ENCODE measurements at places on chromosomes 4 and X.

DNA sequence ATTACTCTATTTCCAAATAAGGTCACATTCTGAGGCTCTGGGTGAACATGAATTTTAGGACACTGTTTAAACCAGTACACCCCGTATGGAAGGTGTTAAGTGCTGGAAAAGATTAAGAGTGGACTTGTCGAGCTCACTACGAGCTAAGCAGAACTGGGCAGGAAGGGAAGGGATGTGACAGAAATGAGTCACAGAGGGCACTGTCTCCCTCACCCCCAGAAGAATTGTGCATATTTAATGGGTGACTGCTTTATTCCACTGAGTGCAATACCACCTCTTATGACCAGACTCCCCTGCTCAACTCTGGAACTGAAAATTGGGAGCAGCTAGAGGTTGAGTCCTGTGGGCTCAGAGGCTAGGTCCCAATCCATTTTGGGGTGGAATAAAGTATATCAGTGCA lies 187.4 kb upstream of the RPS6KA3 start:
- no peak for DNase-seq

GRCh38 chr4:185730849-185731608 lies 81.0 kb downstream of the SORBS2 start:
- no peak for DNase-seq

- no peak for DNase-seq
Observed at GRCh38 chr4:11182586-11183355, 245.9 kb downstream of the HS3ST1 start.

- no peak for DNase-seq
Observed at GRCh38 chr4:7291372-7292114, 99.2 kb downstream of the SORCS2 start.

GRCh38 chr4:39937683-39938268 lies 39.9 kb downstream of the PDS5A start:
- no peak for DNase-seq

- no peak for DNase-seq
Observed at GRCh38 chr4:153931804-153932203, 142.9 kb upstream of the SFRP2 start.

DNA sequence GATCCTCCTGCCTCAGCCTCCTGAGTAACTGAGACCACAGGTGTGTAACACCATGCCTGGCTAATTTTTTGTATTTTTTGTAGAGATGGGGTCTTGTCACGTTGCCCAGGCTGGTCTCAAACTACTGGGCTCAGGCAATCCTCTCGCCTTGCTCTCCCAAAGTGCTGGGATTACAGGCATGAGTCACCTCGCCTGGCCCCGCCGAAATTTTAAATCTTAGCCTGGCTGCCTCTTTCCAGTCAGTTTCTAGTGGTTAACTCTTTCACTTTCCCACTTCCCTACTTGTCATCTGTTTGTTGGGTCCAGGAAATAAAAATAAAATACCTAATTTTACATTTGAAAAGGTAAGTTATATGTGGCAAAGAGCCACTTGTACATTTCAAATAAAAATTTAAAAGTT lies 62.4 kb downstream of the TMEM165 start:
- DNase-seq: no peak

GRCh38 chrX:134551376-134552048 lies 91.5 kb downstream of the HPRT1 start:
- DNase-seq: no peak

GRCh38 chr4:137768196-137768595 lies 235.9 kb upstream of the PCDH18 start:
- DNase-seq: no peak

DNA sequence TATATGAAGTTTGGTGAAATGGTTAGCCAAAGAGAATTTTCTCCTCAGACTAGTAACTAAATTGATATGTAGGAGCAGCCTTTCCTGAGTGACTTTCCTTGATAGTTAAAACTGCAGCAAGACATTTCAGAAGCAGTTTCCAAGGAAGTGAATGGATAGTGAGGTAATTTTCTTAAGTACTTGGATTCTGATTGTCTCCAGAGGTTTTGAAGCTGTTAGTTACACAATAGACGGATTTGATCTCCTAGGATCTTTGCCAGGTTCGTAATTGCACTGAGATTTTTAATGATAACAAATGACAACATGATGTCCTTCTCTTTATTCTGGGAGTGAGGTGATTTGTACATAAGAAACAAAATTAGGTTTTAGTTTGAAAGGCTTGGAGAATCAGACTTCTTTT lies 29.2 kb downstream of the PRRG1 start:
- DNase-seq: no peak

GRCh38 chrX:110745288-110745687 lies 50.3 kb downstream of the CHRDL1 start:
- DNase-seq: no peak

- DNase-seq: no peak
Observed at GRCh38 chrX:69297506-69297905, 132.3 kb upstream of the PJA1 start.

DNA sequence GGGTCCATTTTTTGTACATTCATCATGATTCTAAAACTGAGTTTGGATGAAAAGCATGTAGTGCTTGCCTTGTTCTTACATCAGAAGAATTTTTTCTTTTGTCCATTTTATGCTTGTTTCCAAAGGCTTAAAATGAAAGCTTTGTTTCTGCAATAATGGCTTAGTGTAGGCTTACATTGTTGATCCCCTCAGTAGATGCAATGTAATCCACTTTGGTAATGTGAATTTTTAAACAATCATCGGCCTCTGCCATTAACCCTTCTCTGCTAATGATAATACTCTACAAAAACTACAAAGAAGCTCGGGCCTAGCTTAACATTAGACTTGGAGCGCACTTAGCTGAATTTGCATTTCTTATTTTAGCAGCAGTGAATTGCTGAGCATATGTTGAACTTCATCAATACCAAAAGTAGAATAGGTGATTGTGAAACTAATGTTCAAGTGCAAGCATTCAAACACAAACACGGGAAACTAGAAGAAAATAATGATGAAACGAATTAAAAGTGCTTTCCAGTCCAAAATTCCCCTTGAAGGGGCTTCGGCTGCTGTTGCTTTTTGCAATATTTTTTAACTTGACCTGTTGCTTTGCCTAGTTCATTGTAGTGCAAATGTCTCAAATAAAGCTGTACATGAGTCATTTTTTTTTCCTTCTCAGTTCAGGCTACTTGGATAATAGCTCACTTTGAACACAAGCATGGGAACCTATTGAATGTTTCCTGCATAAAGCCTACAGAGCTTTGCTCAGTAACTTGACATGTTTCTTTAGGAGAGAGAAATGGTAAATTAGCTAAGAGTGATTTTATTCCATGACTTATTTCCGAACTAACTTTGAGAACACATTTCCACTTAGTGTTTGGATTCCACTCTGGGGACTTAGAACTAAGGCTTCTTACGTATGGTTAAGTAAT lies 66.5 kb downstream of the SLIT2 start:
- DNase-seq: no peak

DNA sequence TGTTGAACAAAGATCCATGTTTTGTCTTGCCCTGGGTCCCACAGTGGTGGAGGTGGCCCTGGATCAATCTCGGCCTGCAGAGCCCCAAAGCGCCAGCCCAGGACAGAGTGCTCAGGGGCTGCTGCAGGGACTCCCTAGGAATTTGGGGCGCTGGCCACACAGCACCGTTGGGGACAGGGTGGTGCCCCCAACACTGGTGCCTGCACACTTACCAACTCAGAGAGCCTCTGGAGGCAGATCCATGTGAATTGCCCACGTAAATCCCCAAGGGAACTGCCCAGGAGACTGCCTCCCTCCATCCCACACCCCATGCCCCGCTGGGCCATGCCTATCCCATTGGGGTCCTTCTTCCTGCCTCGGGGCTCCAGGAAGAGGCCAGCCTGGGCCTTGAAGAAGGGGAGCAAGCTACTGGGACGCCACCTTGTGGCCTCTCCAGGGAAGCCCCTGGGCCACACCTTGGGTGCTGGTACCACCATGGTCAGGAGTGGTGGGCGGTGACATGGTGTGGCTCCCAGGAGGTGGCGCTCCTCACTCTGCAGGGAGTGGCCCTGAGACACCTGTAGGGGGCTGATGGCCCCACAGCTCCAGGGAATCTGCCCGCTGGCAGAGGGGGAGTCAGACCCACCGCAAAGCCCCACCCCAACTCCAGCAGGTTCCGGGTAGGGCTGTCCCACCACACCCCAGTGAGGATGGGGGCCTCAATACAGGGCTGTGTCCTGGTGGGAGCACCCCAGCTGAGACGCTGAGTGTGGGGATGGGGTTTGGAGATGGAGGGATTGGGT lies 22.8 kb downstream of the CFAP99 start:
- peak; percentile 59 for DNase-seq

GRCh38 chrX:150688911-150689451 lies 4.2 kb upstream of the MTMR1 start:
- no peak for DNase-seq

DNA sequence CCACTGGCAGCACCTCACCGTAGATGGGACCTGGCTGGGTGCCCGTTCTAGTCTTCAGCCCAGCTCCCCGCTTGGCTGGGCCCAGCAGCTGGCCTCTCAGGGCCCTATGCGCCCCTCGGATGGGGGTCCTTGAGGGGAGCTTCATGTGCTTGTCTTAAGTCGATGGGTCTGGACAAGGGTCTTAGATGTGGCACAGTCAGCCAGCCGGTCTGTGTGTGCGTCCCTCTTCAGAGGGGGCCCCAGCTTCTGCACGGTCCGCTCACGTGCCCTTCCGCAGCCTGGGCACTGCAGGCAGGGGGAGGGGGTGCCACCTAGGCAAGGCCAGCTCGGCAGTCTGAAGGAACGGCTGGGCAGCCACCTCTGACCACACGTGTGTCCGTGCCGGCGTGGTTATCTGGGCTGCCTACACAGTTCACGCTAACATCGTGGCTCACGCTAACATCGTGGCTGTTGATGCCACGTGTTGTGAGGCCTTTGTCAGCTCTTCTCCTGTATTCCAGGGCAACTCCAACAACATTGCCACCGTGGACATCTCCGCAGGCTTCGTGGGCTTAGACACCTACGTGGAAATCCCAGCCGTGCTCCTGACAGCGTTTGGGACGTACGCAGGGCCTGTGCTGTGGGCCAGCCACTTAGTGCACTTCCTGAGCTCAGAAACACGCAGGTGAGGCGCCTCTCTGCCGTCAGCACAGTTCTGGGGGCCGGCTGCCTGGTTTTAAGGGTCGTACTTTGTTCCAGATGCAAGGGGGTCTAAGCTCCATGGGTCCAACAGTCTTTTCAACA lies 34.5 kb downstream of the PIGG start:
- no peak for DNase-seq

DNA sequence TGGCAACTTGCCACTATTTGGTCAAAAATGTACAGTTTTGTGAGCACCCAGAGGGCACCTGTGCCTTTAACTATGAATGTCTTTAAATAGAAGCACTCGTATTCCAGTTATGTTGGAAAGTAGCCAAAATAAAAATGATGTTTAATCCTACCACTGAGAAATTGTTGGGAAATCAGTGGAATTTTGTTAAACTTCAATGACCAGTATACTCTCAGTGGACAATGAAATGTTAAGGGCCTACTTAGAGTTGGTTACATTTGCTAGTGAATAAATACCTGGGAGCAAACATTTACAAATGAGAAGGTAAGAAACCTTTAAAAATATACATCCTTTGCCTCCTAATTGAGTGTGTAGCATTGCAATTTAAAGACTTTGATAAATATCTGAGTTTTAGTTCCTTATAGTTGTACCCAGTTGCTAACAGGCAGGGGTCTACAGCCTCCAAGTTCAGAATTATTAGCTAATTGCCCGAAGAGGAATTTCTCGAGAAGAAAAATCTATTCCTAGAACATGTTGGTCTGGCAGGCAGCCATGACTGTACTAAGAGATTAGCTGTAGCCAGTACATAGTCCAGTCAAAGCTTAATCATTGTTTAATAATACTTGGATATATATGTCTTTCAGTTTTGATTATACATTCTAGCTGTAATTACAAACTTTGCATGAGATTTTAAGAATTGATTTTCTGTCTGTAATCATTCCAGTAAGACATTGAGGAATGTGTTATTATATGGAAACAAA lies 93.2 kb downstream of the IL1RAPL2 start:
- no peak for DNase-seq

GRCh38 chr4:38889143-38889542 lies 21.5 kb downstream of the FAM114A1 start:
- no peak for DNase-seq

- DNase-seq: no peak
Observed at GRCh38 chrX:23749576-23749975, 6.5 kb upstream of the ACOT9 start.

GRCh38 chrX:11210415-11210801 lies 82.8 kb upstream of the AMELX start:
- no peak for DNase-seq

GRCh38 chrX:32987142-32987541 lies 224.2 kb downstream of the DMD start:
- DNase-seq: no peak

- DNase-seq: no peak
Observed at GRCh38 chr4:58665649-58666048, 1555.5 kb upstream of the IGFBP7 start.

GRCh38 chrX:72202792-72203401 lies 21.3 kb downstream of the PIN4 start:
- no peak for DNase-seq

GRCh38 chrX:71195964-71196649 lies 26.9 kb upstream of the GJB1 start:
- no peak for DNase-seq

- DNase-seq: no peak
Observed at GRCh38 chr4:36494016-36494415, 212.6 kb downstream of the DTHD1 start.

- no peak for DNase-seq
Observed at GRCh38 chr4:15920723-15921591, 17.6 kb downstream of the FGFBP1 start.

DNA sequence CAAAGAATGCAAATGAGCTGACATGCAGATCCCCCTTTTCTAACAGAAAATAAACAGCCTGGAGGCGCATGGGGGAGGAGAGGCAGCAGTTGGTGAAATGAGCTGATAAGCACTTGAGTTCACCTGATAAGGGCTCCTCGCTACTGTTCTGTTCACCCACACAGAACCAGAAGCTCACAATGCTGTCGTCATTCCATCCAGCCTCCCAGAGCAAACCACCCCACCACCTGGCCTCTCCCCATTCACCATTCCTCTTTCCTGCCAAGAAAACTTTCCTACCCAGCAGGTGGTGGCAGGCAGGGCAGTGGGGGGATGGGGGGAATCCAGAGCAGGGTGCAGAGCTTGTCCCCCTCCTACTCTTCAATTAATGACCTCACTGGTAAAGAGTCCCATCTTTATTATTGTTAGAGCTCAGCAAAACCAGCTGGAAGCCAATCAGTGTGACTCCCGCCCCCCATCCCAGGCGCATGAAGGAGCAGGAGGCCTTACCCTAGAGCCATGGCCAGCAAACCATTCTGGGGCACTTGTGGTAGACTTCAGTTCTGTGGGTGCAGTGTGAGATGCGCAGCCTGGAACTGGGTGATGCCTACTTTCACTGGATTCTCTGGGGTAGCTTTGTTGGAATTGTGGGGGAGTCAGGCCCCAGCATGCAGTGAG lies 350.3 kb downstream of the ZIC3 start:
- no peak for DNase-seq

DNA sequence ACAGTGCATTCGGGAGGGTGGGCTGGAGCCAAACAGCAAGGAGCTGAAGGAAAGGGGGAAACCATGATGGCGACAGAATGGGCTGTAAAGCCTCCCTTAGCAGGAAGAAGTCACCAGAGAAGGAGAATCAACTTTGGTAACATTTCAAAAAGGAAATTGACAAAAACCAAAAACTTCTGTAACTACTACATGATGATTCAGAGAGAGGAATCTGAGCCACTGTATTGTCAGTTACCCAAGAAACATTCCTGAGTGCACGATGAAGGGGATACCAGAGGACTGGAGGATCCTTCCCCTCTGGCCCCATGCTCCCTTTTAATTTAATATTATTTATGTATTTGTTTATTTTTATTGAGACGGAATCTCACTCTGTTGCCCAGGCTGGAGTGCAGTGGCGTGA lies 26.3 kb downstream of the PDHA1 start:
- DNase-seq: no peak

Measured in T-helper 1 cell (primary cell).